ENCODE measurements at places on chromosomes 7 and 10.

DNA sequence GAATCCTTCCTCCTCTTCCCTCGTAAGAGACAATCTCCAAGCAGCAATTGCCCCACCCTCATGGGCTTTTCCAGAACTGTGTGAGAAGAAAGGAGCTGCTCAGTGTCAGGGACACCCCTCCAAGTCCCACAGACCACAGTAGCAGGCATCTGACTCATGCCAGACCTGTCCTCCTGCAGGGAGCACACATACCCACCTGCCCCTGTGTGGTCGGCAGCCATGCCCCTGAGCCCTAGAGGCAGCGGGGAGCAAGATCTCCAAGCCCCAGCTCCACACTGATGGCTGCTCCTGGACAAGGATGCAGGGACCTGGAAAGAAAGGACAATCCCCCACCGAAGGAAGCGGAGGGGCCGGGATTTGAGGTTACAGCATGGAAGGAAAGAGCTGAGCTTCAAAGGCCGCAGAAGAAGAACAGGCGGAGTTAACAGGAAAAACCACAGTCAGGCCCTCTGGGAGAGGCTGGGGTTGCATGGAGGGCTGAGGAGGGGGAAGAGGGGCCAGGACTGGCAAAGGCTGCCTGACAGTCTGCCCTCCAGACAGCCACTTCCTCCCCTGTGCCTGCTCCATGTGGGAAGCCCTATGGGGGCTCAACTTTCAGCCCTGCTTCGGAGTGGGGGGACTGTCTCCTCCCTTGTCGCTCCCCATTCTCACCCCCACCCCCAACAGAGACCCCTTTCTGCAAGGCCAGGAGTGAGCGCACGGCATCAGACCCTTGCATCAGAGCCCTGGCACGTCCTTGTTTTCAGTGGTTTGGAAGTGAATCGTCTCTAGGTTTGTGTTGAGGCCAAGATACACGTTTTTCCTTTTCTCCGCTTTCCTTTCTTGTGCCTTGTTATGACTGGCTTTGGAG, 46.8 kb downstream of the ASB13 start:
- no peak for DNase-seq

GRCh38 chr10:86083206-86083605, 283.4 kb downstream of the GRID1 start:
- DNase-seq = no peak

DNA sequence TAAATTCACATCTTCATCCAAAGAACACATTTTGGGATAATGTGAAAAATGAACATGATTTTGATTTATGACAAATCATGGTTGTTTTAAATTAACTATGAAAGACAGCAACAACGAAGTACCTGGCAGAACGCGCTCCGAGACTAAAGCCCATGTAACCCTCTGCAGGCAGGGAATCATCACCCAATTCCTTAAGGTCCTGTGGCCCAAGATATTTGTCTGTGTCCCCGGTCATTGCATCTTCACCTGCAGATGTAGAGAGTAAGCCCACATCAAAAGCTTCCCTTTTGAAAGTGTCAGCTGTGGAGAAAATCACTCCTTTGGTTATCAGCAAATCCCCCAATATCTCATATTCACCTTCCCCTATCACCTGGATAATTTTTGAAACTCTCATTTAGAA, 232.5 kb upstream of the CCDC6 start:
- DNase-seq = no peak

GRCh38 chr10:123132576-123133477, 2.9 kb upstream of the HMX3 start:
- DNase-seq = peak; percentile 76

DNA sequence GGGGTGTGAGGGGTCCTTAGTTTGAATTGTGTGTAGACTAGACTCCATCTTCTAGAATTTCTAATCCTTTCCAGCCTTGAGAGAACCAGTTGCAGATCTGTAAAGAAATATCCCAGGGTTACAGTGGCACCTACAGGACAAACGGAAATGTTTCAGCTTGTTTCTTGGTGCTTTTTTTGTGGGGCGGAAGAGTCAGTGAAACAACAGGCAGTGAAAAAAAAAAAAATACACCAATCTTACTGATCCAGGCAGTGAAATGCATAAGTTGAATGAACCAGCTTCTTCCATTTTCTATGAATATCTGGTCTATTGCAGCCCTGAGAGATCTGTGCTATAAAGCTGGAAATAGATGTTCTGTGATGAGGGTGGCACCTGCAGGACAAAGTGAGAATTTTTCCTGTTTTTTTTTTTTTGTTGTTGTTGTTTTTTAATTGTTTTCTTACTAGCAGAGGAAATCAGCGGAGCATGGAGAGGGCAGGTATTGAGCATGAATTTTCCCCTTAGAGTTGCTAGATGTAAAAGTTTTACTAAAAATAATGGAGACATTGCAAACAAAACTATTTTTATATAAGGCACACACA, 81.9 kb upstream of the DYNC1I1 start:
- DNase-seq = no peak

DNA sequence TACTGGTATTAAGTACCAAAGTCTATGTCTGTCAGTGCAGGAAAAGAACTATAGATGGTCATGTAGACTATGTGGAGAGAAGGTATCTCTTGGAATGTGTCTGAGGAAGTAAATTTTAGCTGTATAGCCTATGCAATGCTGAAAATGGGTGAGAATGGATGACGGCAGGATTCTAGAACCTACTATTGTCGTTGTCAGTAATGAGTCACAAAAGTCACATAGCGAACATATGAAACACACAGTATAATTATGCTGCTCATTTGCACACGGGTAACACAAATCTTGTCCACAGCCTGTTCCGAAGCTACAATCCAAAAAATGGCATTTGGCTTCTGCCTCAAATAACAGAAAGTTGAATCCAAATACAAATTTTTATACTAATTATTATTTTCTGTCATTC, 33.6 kb upstream of the KMT2E start:
- no peak for DNase-seq

- DNase-seq = no peak
Observed at GRCh38 chr10:36119455-36119854, 477.4 kb upstream of the FZD8 start.

GRCh38 chr7:158724658-158725505, 20.3 kb upstream of the NCAPG2 start:
- DNase-seq = no peak

- no peak for DNase-seq
Observed at GRCh38 chr10:8563478-8563877, 509.0 kb downstream of the GATA3 start.

GRCh38 chr10:11602919-11603523, 8.4 kb downstream of the USP6NL start:
- DNase-seq = no peak

- no peak for DNase-seq
Observed at GRCh38 chr7:65749518-65749917, 123.4 kb upstream of the VKORC1L1 start.

DNA sequence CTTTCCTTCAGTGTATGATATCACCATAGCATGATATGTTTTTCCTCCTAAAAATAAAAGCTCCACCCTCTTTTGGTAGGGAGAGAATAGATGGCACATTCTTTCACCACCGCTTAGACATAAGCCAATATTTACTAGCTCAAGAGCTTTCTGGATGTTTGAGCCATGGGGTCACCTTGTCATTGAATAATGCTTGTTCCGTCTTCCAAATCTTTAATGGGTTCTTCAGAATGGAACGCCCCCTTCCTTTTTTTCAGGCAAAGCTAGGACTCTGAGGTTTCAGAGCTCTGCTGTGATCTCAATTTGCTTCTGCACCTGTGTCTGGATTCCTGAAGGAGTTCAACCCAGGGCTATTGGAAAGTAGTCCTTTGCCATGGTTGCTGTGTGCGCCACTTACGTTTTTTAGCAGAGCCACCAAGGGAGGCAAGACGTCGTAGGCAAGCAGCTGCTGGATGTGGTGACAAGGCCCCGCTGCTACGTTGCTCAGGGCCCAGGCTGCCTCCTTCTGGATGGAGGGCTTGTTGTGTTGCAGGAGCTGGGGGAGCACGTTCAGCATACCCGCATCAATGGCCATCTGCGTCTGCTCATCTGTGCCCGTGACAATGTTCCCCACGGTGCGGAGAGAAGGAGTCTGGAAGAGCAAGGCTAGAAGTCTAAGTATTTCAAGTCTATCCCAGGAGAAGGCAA, 23.2 kb downstream of the KPNA7 start:
- no peak for DNase-seq

GRCh38 chr10:36630267-36630666, 495.1 kb upstream of the ANKRD30A start:
- no peak for DNase-seq

DNA sequence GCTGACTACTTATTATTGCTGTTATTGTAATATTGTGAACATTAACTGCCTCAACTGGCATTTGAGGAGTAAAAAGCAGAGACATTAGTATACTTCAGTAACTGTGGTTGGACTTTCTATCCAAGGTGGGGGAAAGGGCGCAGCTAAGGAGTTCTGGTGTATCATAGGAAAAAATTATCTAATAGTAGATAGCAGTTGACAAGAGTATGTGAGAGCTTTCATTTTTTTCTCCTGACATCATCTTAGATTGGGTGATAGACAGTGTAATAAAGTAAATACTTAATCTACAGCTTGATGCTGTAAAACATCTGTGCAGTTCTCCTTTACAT, 68.9 kb downstream of the PHTF2 start:
- DNase-seq = no peak

- DNase-seq = no peak
Observed at GRCh38 chr7:129789652-129790051, 163.1 kb downstream of the UBE2H start.

- no peak for DNase-seq
Observed at GRCh38 chr7:124403587-124403986, 362.0 kb downstream of the GPR37 start.

GRCh38 chr7:116200963-116201362, 9.4 kb upstream of the TES start:
- no peak for DNase-seq

DNA sequence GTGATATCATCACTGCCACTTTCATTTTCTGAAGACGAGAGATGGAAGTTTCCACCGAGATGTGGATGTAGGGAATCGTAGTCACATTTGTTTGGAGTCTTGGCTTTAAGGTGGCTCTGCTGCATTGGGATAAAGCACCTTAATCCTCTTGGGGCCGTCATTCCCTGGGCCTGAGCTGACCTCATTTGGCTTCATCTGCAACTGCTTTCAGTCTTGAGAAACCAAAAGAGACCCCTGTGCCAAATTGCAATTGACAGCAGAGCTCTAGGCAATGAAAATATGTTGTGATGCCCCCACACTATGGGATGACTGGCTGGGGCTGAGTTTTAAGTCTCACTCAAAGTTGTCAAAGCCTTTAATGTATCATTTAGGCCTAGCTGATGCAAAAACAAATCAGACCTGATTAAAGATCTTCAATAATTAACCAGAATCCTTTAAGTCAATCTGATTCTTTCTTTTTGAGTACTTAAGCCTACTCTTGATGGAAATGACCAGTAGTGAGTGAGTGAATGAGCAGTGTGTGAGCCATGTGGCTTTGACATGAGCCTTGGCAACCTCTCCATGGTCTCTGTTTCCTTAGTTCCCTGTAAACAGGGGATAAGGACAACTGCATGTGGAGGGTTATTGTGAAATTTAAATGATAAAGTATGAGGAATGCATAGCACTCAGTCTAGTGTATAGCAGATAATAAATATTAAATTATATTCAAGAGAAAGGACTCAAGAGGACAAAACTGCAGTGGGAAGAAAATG, 155.0 kb downstream of the BMPER start:
- no peak for DNase-seq

DNA sequence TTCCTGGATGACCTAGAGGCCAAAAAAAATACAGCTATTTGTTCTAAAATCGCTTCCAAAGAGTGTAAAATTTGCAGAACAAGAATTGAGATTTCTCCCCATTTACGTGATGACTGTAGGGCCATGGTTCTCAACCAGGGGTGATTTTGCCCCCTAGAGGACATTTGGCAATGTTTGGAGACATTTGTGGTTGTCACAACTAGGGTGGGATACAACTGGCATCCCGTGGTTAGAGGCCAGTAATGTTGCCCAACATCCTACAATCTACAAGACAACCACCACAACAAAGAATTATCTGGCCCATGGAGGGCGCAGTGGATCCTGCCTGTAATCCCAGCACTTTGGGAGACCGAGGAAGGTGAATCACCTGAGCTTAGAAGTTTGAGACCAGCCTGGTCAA, 22.8 kb upstream of the MALSU1 start:
- DNase-seq = no peak

- no peak for DNase-seq
Observed at GRCh38 chr7:122628651-122629411, 70.1 kb downstream of the RNF133 start.
